G401 (cell line): ENCODE measurements at places on chromosomes 2 and 18.

- DNase-seq, result no peak
Observed at GRCh38 chr18:44805643-44806042, 125.0 kb downstream of the SETBP1 start.

- DNase-seq, result no peak
Observed at GRCh38 chr2:20027260-20027677, 14.8 kb upstream of the MATN3 start.

- DNase-seq, result no peak
Observed at GRCh38 chr2:166314022-166314759, 61.6 kb downstream of the SCN9A start.

DNA sequence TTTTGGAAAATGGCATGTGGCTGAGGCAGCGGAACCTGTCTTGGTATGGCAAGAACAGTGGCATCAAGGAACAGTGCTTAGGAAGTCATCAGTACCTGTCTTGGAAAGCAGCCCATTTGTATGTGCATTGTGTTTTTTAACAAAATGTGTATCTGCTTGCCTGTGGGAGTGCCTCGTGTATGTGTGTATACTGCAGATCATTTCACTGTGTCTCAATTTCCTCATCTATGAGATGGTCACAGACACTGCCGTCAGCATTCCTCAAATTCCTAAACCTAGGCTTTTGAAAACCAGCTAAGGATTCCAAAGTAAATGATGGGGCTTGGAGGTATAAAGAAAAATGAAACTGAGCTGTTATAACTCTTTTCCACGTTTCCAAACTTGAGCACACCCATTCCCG, 441.3 kb downstream of the RND3 start:
- no peak for DNase-seq

DNA sequence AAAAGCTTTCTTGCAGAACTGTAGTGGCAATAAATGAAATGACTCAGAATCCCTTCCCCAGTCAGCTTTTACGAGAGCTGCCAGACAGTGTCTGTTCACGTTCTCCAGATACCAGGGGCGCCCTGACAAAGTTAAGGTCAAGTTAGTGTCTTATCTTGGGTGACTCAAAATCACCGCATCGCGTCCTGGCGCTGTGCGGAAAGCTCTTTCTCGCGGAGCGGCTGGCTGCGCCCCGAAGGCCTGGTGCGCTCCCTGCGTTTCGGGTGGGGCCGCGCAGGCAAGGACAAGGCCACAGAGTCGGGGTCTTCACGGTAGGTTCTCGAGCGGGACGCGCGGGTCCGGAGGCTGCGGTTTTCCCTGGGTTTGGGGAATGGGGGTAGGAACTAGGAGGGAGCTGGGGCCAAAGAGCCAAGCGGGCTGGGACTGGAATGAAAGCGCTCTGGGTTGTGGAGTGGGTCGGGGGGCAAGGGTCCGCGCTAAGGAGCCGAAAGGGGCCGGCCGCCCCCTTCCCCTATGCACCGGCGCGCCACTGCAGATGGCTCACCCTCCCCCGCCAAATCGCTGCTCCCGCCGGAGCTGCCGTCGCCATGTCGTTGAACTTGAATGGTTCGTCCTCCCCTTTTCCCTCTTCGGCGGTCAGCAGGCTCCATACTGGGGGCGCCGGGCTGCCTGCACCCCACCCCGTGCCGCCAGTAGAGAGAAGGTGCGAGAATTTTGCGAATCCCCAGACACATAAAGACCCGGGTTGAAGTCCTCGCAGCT, 2.6 kb upstream of the HOXD11 start:
- DNase-seq, result no peak

DNA sequence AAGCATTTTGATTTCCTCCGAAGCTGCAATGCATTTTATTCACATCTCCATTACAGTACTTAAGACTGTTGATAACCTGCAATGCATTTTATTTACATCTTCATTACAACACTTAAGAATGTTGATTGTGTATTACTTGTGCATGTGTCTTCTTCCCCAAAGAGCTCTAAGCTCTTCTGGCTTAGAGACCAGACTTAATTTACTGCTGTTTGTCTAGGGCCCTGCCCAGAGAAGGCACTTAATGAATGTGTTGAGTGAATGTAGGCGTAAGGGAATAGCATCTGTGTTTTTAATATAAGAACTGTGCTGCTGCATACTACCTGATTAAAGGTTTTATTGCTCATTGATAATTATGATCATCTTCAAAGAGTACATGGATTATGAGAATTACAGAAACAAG, 295.6 kb downstream of the ZNF385B start:
- no peak for DNase-seq

- no peak for DNase-seq
Observed at GRCh38 chr2:229343661-229344060, 72.6 kb upstream of the PID1 start.

DNA sequence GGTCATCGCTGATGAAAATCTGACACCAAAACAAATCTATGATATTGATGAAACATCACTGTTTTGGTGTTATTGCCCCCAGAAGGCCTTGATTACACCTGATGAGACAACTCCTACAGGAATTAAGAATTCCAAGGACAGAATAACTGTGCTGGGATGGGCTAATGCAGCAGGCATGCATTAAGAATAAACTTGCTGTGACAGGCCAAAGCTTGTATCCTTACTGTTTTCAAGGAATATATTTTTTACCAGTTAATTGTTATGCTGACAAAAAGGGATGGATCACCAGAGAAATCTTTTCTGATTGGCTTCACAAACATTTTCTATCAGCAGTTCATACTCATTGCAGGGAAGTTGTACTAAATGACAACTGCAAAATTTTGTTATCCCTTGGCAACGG, 278.2 kb downstream of the IKZF2 start:
- DNase-seq, result no peak

DNA sequence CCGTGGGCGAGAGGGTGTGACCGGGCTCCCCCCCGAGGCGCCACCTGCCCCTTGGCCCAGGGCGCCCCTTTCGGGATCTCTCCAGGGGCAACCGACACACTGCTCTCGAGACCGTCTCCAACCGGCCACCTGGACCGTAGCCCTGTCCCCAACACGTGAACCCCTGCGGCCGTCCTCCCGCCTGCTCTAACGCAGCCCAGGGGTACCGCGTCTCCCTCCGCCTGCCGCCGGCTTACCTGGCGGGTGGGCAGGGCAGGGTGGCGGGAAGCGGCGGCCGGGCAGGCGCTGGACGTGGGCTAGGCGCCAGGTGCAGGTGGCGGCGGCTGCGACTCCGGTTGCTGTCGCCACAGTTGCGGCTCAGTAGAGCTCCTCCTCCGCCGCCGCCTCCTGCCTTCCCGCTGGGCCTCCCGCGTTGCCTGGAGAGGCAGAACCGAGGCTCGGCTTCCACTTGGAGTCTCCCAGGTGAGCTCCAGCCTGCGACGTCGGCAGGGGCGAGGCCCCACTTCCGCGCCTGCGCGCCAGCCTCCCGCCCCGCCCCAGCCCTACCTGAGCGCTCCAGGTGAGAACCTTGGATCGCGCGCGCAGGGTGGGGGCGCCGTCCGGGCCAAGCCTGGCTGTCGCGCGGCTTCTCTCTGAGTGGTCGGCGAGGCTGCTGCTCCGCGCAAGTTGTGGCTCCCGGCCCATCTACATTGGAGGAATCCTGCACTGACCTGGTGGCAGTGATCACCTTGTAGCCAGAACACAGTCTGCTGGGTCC, at the start of gene GALNT3:
Gene GALNT3, minus strand, starts transcription at position 469 of the 757 bp plus-strand sequence. CDS start 23,547 bp downstream, outside the sequence.
- peak; percentile 14 for DNase-seq

DNA sequence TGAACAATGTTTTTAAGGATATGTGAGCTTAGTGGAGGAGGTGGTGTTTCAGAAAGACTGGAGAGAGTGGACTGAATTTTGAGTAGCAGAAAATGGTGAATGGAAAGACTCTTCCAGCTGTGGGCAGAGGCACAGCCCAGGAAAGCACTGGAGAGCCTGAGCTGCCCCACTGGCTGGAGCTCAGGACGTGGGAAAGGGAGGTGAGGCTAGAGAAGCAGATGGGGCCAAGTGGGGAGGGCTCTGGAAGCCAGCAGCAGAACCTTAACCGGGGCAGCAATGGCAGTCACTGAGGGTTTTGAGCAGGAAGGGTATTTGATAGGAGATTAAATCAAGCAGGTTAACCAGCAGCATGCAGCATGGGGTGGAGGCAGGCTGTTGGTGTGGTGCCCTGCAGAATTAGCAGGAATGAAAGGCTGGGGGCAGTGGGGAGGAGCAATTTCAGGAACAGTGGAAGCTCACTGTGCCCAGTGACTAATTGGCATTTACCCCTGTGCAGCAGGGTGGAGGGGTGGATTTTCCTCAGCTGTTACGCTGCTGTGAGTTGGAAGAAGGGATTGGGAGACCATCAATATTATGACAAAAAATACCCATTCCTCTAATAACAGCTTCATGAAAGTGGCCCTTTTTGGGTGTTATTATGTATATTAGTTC, 136.2 kb downstream of the CERS6 start:
- no peak for DNase-seq

DNA sequence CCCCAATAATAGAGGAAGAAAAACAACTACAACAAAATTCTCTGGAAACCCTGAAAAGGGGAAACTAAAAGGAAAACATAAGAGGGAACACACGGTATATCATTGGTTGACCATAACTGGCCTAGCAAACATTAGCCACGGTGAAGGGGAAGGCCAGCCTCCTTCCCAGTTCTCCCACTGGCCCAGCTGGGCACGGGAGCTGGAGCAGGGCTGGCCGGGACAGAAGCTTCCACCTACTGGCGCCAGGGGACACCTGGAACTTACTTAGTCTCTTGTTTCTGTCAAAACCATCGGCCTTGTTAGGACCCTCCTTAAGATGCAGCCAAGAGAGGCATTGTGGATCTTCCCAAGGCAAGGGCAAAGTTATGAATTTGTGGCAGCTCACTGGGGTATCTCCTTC, 56.1 kb upstream of the DLGAP1 start:
- no peak for DNase-seq

GRCh38 chr2:134008837-134009236, 245.0 kb upstream of the MGAT5 start:
- no peak for DNase-seq

DNA sequence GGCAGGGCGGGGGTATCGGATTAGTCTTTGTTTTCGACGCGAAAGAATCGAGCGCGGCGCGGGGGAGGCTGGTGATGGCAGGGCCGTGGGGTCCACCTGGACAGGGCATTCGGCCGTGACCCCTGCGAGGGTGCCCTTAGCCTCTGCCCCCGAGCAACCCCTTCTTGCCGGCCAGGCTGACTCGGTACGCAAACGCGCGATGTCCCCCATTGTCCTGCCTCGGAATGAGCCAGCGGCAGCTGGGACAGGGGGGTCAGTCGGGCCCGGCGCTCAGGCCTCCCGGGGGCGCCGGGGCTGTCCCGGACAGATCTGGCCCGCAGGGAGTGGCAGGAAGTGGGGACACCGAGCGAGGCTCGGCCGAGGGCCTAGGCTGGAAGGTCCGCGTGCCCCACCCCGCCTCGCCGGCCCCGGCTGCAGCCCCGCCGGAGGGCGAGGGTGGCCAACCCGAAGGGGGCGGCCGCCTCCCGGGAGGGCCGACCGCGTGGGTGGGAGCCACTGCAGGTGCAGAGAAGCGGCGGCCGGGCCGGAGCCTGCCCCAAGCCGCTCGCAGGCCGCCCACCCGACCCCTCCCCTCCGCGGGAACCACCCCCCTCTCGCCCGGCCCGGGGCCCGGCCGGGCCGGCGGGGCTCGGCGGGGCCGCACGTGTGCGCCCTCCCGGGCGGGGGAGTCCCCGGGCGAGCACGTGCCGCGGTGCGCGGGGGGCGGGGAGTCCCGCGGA, at the start of gene TET3:
Gene TET3, plus strand, starts transcription at position 708 of the 719 bp plus-strand sequence. CDS start 1,494 bp downstream, outside the sequence.
- no peak for DNase-seq

- no peak for DNase-seq
Observed at GRCh38 chr2:78304678-78305077, 720.8 kb upstream of the REG3G start.

- no peak for DNase-seq
Observed at GRCh38 chr18:13809043-13809430, 14.9 kb upstream of the MC5R start.

DNA sequence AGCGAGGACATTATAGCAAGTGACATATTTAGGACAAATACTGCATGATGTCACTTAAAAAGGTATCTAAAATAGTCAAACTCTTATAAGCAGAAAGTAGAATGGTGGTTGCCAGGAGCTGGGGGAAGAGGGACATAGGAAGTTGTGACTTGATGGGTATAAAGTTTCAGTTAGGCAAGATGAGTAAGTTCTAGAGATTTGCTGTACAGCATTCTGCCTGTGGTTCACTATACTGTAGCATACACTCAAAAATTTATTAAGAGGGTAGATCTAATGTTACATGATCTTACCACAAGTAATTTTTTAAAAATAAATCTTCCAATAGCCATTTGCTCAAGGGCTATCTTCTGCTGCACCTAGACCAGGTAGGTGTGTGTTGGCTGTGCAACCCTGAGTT, 78.1 kb upstream of the NPAS2 start:
- no peak for DNase-seq

- DNase-seq, result no peak
Observed at GRCh38 chr2:182545420-182546167, 118.8 kb upstream of the PDE1A start.

GRCh38 chr2:30987566-30987965, 150.7 kb downstream of the GALNT14 start:
- DNase-seq, result no peak

DNA sequence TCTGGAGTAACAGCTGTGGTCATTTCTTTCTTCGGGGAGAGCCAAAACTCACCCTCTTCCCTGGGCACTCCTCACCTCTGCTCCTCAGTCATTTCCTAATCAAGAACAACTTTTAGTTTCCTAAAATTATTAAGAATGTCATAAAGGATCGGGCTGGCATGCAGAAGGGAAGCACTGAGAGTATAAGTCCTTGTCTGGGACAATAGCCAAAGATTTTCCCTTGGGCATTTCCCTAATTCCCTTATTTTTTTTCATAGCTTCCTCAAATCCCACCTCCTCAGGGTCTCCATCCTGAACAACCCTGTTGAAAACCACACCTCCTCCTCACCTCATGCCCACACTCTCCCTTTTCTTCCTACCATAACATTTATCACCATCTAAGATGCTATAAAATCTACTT, 115.0 kb downstream of the MREG start:
- no peak for DNase-seq

DNA sequence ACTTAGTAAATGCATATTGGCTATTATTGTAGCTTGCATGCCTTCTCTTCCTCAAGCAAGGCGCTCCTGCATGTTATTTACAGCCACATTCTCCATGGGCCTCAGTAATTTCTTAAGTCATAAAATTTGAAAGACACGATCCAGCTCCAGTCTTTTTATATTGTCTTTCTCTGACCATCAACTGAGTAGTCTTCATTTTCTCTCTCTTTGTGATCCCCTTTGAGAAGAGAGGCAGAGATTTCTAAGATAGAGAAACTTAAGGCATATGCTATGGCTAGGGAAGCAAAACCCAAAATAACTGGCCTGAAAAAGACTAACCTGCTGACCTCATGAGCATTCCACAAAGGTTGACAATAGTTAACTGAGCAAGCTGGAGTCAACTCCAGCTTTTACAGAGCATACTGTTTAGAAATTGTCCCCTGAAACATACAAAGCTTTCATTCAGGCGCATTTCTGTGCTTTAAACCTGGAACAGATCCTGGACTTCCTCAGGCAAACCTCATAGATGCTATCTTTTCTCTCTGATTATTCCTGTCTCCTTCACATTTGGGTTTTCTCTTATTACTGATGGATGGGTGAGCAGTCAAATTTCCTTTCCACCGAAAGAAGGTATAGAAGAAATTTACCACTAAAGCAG, 4.6 kb downstream of the DPP4 start:
- DNase-seq, result no peak
